ENCODE measurements at places on chromosomes 3 and 15. TPM values are rescaled to one million over a fixed set of nuclear protein-coding genes. Genes with fewer than 3 reads are reported as not detected.

- H3K27ac ChIP-seq = no peak overlapping the region
- DNase-seq = no peak
- no peaks in the 10 kb centered on the region for H3K4me1 ChIP-seq
- H3K36me3 ChIP-seq = no peaks in the 10 kb centered on the region
- no peaks in the 10 kb centered on the region for H3K27me3 ChIP-seq
- no peak overlapping the region for H3K4me3 ChIP-seq
Observed at GRCh38 chr3:155270485-155271342, 22.8 kb downstream of the STRIT1 start.

Gene CCDC9B
- 1.4 TPM for total RNA-seq

DNA sequence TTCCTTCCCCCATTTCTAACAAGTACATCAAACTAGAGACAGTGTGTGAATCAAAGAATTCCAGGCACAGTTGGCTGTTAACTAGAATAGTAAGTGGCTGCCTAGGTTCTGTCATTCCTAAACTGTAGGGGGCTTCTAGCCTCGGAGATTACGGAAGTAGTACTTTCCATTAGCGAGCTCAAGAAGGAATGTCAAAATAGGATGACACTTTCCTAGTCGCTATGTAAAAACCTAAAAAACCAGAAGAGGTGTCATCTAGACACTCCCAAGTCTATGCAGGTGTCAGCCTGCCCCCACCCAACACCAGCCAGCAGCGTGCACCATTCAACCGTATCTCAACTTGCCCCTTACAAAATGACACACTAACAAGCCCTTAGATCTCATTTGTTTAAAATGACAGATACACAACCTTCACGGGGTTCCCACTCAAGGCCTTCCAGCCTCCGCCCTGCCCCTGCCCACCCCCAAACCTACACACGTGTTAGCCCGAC lies 874 bp downstream of the INO80 start:
- peak overlapping the region; percentile 100 for H3K27ac ChIP-seq
- DNase-seq = no peak
- peak overlapping the region; percentile 83 for H3K4me3 ChIP-seq
- H3K27me3 ChIP-seq = no peaks in the 10 kb centered on the region
- peaks cover 13% of the 10 kb centered on the region for H3K36me3 ChIP-seq
- peaks cover 18% of the 10 kb centered on the region for H3K4me1 ChIP-seq

GRCh38 chr3:173552526-173552925 lies 155.0 kb downstream of the NLGN1 start:
- no peak overlapping the region for H3K27ac ChIP-seq
- H3K36me3 ChIP-seq = no peaks in the 10 kb centered on the region
- H3K4me1 ChIP-seq = no peaks in the 10 kb centered on the region
- H3K4me3 ChIP-seq = no peak overlapping the region
- DNase-seq = no peak

DNA sequence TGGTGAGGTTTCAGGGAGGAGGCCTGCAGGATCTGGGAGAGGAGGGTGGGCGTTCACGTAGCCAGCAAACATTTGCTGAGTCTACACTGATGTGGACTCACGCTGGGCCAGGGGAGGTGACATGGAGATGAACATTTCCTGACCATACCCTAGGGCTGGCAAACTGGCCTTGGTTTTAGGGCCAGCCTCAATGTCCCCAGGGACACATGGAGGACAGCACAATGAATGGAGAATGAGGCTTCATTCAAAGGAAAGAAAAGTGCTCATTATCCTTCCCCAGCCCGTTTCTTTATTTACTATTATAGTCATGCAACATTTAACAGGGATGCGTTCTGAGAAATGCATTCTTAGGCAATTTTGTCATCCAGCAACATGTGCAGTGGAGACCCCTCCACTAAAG lies 26.8 kb downstream of the ACAN start:
- H3K27me3 ChIP-seq = peaks cover 3% of the 10 kb centered on the region
- DNase-seq = no peak
- no peak overlapping the region for H3K4me3 ChIP-seq
- peaks cover 3% of the 10 kb centered on the region for H3K4me1 ChIP-seq
- no peak overlapping the region for H3K27ac ChIP-seq
